ENCODE measurements at places on chromosomes 11 and 22. TPM values are rescaled to one million over a fixed set of nuclear protein-coding genes. Genes with fewer than 3 reads are reported as not detected.
A peak's percentile ranks its signal among the peaks of the same experiment; 100 is the strongest.

GRCh38 chr22:40525250-40525884, 111.2 kb downstream of the MRTFA start:
- DNase-seq = peak; percentile 51

DNA sequence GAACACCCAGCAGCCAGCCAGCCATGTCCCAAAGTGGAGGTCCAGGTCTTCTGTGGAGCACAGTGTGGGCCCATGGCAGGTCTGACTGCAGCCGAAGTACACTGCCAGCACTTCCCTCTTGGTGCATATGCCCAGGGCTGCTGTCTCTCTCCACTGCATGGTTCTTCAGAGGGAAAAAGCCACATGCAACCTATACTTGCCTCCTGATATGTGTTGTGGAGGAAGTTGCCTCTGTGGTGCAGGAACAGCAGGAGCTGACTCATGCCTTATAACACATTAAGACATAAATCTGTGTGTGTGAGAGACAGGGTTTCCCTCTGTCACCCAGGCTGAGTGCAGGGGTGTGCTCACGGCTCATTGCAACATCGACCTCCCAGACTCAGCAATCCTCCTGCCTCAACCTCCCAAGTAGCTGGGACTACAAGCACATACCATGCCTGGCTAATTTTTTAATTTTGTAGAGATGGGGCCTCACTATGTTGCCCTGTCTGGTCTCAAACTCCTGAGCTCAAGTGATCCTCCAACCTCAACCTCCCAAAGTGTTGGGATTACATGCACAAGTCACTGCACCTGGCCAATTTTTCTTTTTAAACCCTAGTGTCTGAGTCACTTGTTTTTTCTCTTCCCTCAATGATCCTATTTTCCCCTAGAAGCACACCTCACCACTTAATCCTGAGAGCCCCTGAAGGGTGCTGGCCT, 98.8 kb downstream of the MPPED2 start:
- DNase-seq = peak; percentile 17

- no peak for DNase-seq
Measured at GRCh38 chr22:50141891-50142363, 28.6 kb upstream of the PANX2 start.

GRCh38 chr11:32713496-32713895, 81.0 kb downstream of the CCDC73 start:
- DNase-seq = no peak

- DNase-seq = peak; percentile 27
Measured at GRCh38 chr22:39349506-39349966, 255 bp upstream of the SYNGR1 start.

DNA sequence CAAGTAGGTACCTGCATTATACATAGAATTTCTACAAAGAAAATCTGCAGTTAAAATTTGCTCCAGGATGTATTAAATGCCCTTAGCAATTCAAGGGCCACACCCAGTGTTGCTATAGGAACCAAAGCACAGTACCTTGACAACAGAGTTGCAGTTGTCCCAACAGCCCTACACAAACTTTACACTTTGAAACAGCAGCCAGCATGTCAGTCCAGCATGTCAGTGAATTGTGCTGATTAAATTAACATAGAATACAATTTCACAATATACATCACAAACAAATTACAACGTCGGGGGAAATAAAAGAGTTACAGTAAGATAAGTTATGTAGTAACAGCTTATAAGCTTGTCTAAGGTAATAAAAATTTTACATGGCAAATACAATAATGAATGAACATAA, 389.2 kb downstream of the SOX6 start:
- peak; percentile 65 for DNase-seq

DNA sequence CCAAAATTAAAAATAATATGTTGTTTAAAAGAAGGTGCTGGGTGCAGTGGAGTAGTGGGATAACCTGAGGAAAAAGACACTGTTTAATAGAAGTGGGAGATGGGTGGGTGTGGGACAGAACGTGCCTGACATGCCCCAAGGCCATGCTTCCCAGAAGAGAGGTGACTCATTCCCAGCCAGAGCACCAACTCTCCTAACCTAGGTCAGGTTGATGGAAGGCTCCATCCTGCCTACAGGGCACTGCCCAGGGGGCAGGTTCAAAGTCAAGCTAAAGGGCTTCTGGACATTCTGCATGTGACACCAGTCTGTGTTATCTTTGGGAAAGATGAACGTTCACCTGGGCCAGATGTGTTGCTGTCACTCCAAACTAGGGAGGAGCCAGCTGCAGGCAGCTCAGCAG, 453.1 kb downstream of the SOX6 start:
- DNase-seq = no peak

- no peak for DNase-seq
Measured at GRCh38 chr11:130300567-130300966, 14.2 kb downstream of the ZBTB44 start.

Gene F2
- not detected for total RNA-seq

All from transverse colon (tissue), 4 donors.